ENCODE measurements at places on chromosomes 5 and 9.

DNA sequence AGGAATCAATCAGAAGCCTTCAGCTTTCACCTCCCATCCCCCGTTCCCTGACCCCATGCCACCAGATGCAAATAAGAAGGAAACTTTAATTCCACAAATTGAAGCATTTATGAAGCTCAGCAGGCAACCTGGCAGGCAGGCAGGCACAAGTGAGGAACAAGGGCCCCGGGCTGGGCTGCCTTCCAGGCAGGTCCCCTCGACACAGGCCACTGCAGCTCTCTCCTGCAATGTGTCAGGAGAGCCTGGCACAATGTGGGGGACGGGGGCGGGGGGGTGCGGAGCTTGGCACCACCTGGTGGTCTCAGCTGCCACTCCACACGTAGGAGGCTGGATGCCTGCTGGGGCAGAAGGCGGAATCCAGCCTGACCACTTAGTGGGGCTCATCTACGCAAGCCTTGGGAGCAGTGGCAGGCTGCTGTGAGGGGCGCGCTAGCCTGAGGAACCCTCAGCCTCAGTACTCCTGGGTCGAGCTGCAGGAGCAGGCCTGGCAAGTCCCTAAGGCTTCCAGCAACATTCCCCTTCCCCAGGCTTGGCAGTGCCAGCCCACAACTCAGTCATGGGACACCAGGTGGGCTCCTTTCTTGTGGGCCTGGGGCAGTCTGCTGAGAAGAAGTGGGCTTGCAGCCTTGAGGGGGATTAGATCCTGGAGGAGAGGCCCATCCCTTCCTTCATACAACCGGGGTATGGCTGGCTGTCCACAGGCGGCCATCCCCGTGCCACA is 50.2 kb upstream of the KCNMB1 start:
- no peak for DNase-seq

DNA sequence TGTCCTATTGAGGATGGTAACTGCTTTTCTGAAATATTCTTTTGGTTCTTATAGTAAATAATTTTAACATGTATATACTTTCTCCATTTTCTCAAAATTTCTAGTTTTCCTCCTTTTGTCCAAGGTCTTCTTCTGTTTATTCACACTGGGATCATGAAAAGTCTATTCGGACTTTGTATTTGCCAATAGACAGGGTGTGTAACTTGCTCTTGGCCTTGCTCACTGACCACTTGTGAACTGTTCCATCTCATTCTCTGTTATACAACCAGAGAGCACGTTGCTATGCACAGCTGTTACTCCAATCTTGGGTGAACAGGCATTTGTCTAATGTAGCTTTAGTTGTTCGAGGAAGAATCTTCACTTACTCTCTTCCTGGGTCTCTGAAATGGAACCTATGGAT is 388.9 kb downstream of the SH3GL2 start:
- no peak for DNase-seq

GRCh38 chr5:158877706-158878105 is 222.0 kb downstream of the EBF1 start:
- no peak for DNase-seq

GRCh38 chr9:122225312-122226141 is 3.2 kb downstream of the LHX6 start:
- no peak for DNase-seq

GRCh38 chr9:75847085-75847484 is 43.4 kb upstream of the PCSK5 start:
- DNase-seq, result no peak

DNA sequence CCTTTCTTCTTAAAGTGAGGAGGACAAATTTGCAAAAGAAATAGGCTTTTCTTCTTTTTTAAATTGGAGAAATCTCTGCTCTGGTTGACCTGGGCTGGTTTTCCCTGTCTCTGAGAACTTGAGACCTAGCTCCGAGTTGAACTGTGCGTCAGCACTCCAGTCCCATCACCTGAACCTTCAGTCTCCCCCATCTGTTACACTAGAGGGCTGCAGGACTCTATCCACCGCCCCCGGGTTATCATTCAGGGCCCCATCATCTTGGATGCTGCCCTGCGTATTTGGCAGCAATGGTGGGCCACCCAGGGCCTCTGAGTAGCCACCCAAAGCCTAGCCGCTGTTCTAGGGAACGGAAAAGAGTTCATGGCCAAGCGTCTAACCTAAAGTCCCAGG is 2.5 kb downstream of the FOXE1 start:
- no peak for DNase-seq

DNA sequence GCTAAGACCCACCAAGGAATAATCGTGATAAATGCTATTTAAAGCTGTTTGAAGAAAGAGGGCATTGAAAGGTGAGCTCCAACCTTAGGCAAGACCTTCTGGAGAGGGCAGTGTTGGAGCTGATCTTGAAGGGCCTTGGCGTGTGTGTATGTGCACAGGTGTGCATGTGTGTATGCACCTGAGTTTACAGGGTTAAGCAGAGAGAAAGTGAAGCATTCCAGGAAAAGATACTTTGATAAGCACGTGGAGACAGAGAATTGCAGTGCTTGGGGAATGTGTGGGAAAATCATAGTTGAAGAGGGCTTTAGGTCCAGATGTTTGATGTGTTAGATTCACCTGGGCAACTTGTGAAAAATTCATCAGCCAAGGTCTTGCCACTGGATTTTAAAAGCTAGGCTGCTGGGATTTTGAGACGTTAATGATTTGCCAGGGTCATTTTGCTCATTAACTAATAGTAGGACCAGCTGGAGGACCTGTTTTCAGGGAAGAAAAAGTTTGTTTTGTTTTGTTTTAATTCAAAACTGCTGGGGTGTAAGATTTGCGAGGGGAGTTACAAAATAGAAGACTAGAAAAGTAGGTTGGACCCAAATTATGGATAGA is 78.3 kb upstream of the ANKRD55 start:
- no peak for DNase-seq

- peak; percentile 55 for DNase-seq
Measured at GRCh38 chr5:137498736-137499505, at the start of gene SPOCK1. SPOCK1 (minus strand) TSS chr5:137499326.

- no peak for DNase-seq
Measured at GRCh38 chr5:175809531-175810121, 61.8 kb upstream of the CPLX2 start.

GRCh38 chr5:73565969-73566547 is 515 bp downstream of the UTP15 start:
- DNase-seq, result no peak

DNA sequence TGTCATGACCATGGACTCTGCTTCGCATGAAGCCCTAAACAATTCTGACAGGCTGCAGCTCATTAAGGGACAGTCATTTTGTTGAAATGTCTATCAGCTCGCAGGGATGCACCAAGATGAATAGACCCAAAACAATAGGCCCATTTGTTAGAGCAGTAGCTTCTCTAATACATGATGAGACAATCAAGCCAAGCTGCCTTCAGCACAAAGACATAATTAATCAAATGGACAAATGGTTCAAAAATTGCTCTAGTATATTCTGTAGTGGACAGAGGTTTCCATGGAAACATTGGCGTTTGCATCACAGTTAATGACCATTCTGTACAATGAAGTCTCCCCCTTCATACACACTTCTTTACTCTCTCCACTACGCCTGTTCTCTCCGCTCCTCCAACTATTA is 274.6 kb downstream of the ANXA1 start:
- DNase-seq, result no peak

GRCh38 chr9:121910491-121911040 is 182.5 kb downstream of the TTLL11 start:
- DNase-seq, result no peak

GRCh38 chr5:15592728-15593127 is 92.7 kb downstream of the FBXL7 start:
- no peak for DNase-seq

DNA sequence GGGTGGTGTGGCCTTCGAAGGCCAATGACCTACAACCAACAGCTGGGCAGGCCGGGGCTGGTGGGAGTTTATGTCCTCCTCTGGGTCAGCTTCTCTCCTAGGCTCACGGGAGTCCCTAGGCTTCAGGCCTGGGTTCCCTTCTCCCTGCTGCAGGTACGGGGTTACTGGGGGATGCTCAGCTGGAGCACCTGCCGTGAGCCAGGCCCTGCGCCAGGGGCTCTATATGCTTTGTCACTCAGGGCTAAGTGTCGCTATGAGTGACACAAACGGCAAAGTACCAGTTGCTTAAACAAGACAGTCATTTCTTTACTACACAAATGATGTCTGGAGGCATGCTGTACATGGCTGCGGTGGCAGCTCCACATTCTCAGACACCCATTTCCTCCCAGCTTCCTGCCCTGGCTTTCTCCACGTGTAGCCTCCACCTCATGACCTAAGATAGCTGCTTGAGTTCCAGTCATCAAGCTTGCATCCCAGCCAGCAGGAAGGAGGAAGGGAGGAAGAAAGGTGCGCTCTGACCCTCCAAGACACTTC is 22.5 kb upstream of the NINJ1 start:
- DNase-seq, result no peak

GRCh38 chr5:67268231-67269021 is 71.8 kb upstream of the CD180 start:
- no peak for DNase-seq

DNA sequence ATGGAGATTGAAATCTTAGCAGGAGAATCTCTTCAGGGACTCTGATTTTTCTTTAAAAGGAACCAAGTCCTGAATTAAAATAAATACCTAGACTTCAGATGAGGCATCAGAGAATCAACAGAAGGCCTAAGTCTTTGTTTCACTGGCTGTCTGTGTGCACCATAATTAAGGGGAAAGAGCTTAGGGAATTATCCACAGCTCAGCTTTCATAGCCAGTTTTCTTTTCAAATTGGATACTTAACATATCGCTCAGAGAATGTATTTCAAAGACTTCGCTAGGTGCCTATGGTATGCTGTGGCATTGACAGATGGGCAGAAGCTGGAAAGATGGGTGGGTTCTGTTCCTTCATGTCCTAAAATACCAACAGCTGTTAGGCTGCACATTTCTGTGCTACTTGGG is 325.8 kb downstream of the TMEM38B start:
- DNase-seq, result no peak

- no peak for DNase-seq
Measured at GRCh38 chr9:83247732-83248131, 184.8 kb upstream of the RASEF start.
